ENCODE measurements at places on chromosomes 4 and X.

- DNase-seq = peak; percentile 51
These were observed 9.4 kb downstream of the TMEM187 start for GRCh38 chrX:153981771-153982533.

- DNase-seq = no peak
These were observed 81.7 kb upstream of the KCNIP4 start for GRCh38 chr4:22030307-22030706.

DNA sequence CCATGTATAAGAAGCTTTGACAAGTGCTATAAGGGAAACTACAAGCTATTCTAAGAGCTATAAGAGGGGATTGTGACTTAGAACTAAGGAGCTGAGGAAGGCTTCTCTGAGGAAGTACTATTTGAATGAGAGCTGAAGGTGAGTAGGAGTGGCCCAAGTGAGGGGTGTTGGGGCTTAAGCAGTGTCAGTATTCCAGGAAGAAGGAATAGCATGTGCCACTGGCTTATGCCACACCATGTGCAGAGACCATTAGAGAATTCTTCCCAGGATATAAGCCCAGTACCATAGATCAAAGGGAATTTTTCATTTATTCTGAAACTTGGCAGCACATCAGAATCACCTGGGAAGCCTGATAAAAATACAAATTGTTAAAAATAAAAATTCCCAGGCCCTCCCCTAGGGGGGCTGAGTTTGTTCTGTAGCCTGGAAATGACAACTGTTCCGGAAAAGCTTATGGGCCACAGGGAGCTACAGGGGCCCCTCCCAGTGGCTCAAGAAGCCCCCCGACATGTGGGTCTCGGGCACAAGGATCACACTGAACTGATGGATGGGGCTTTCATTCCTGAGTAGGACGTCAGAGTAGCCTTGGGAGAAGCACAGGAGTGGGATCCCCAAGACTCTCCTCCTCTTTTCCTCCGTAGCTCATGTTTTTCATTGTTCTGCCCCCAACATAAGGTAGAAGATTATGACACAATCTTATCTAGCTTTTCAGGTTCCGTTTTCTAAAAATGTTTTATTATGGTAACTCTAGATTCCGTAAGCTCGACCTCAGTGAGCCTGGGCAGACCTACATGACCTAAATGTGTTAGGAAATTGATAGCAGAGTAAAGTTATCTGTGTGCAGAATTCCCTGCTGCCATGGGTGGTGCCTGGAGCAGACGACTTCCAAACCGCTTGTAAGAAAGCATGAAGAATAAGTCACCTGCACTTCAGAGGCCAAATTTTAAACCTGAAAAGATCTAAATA, 119.3 kb downstream of the AFF1 start:
- DNase-seq = no peak

DNA sequence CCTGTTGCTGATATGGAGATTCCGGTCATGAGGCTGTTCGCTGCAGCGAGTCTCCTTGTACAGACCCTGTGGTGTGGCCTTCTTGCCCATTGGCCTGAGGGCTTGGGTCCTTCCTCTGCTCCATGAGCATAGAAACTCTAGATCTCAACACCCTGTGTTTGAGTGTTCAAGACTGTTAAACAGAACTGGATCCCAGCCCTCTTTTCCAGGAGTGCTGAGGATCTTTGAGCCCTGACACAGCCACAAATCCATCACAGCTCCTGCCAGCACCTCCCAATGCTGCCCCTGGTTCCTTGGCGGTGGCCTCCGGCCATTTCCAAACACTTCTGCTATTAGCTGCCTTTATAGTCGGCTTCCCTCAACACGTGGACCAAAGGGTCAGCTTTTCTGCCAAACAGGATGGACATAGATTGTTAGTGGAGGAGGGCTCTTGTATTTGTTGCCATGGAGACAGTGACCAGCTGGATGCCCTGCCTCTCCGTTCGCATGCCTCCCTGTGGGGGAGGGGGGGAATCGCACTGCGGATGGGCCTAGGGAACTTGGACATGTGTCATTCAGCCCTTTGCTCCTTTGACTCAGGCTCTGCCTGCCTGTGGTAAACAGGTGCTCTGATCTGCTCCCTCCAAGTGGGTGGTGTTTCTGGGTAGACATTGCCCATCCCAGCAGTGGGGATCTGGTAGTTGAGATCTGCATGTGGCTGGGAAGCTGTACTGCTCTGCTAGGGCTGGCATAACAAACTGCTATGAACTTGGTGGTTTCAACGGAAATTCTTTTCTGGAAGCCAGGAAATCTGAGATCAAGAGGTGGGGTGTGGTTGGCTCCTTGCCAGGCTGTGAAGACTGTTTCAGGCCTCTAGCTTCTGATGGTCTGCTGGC, 6.9 kb upstream of the WDR1 start:
- DNase-seq = no peak

GRCh38 chr4:157587681-157588423, 367.3 kb downstream of the GRIA2 start:
- DNase-seq = no peak

DNA sequence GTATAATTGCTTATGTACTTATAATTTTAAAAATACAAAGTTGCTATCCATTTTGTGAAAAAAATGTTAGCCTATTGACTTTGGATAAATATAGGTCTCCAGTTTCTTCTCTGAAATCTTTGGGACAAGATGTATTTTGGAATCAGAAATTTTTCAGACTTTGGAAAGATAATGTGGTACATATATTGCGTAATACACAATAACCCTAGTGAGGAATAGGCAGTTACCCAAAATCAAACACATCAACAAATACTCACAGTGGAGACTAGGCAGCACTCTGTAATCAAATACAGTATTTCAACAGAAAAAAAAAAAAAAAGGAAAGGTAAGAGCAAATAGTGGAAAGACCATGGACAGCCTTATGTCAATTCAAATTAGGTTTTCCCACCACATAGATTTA, 796.8 kb downstream of the ADGRL3 start:
- no peak for DNase-seq
